Left ventricle myocardium superior (tissue), 1 donor: ENCODE measurements at places on chromosomes 11 and 22. TPM values are rescaled to one million over a fixed set of nuclear protein-coding genes. Genes with fewer than 3 reads are reported as not detected.

DNA sequence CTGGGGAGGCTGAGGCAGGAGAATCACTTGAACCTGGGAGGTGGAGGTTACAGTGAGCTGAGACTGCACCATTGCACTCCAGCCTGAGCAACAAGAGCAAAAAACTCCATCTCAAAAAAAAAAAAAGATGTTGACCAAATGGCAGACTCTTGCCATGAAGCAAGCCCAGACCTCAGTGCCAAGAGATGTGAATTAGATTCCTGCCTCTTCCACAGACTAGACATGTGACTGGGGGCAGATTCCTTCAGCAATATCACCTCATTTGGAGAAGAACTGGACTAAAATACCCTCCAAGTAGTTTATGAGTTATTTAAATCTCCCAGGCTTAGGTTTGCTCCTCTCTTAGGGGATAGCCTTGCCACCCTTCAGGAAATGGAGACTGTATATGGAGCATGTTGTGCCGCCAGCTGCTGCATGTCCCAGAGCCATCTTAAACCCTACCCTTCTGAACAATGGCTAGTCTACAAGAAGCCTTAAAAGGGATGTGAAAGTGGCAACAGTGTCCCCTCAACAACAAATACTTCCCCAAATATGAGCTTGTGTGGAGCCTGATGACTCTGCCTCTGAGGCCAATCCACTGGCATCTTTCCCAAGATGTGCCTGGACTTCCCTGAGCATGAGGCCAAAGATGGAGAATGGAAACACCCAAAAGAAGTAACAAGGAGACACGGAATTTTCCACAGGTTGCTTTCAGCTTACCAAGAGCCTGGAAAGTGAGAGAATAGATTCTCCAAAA lies 763 bp upstream of the MS4A7 start:
- DNase-seq = peak; percentile 55

UBQLNL gene
- 0.17 TPM for total RNA-seq

ZPR1 gene
- 18.2 TPM for total RNA-seq

DNA sequence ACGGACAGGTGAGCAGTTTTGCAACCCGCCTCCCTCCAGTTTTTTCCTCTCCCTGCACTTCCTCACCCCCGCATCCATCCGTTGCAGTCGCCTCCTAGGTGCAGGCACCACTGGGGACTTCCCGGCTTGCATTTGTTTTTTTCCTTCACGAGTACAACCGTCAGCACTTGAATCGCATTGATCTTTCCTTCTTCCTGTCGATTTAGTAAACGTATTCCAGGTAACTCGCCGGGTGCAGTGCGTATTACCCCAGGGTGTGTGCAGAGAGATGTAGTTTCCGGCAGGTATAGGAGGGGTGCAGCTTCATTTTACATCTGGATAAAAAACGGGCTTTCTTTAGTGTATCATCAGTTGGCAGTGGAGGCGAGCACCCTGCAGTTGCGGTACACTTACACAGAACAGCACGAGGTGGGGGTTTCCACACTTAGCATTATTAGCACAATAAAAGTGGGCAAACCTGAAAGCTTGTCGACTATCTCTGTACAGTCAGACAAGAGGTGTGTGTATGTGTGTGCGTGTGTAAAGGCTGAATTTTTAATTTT lies at the start of gene SORL1-AS1:
SORL1-AS1 (minus strand) TSS at position 359 of the 542 bp plus-strand sequence.
- DNase-seq = no peak

- DNase-seq = no peak
Observed at GRCh38 chr11:19646921-19647320, 65.7 kb upstream of the NAV2 start.

OVOL1 gene
- not detected for total RNA-seq

DNA sequence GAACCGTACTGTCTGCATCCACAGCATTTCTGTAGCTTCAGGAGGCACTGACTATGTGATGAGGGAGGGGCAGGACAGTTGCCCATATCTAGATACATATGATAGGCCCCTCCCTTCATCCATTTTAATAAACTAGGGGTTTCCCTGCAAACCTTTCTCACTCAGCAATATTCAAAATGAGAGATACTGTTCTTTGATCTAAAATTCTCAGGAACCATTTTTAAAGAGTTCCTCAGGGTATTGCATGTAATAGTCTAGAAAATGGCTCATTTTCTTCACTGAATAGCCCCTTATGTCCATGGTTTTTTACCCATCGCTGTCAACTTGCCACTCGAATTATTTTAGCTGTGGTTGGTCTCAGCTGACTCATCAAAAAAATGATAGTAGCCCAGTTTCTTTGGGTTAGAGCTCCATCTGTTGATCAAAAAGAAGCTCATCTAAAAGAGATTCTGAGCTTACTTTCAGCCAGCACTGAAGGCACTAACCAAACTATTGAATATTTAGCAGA lies 37.0 kb upstream of the DNAJB7 start:
- no peak for DNase-seq

- DNase-seq = peak; percentile 65
Observed at GRCh38 chr11:89490981-89491690, at the start of gene NOX4. Gene NOX4 (minus strand): TSS chr11:89491375. CDS start chr11:89491246, 129 bp downstream.

CHRNA10 gene
- total RNA-seq = 0.89 TPM

DNA sequence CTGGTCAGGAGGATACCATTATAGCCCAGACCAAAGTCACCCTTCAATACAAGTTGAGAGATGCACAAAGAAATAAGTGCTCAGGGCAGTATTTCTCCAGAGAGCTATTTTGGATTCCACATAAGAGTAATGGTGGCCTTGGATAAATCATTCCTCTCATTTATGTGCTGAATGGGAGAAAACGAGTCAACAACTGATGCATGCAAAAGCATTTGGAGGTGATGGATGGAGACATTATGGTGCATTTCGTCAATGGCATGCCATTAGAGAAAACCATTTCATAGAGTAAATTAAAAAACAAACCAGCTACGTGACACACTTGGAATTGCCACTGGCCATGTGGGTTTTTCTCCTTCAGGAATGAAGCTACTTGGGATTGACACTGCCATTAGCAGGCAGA lies 81.2 kb downstream of the ARL14EP start:
- no peak for DNase-seq

DNA sequence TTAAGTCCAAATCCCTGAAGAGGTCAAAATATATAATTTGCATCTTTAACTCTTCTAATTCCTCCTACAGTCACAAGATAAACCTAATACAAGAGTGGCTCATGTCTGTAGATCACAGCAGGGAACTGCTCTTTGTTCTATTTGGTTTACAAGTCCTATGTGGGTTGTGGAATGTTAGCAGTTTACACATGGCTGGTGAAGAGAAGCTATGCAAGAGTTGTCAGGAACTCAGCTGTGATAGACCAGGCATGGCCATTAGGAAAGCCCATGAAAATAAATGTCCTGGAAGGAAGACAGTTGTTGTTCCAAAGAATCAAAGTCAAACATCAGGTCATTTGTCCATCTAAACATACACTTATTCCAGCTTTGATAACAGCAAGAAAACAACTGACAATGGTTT lies 312.4 kb upstream of the PITPNB start:
- DNase-seq = no peak

DNA sequence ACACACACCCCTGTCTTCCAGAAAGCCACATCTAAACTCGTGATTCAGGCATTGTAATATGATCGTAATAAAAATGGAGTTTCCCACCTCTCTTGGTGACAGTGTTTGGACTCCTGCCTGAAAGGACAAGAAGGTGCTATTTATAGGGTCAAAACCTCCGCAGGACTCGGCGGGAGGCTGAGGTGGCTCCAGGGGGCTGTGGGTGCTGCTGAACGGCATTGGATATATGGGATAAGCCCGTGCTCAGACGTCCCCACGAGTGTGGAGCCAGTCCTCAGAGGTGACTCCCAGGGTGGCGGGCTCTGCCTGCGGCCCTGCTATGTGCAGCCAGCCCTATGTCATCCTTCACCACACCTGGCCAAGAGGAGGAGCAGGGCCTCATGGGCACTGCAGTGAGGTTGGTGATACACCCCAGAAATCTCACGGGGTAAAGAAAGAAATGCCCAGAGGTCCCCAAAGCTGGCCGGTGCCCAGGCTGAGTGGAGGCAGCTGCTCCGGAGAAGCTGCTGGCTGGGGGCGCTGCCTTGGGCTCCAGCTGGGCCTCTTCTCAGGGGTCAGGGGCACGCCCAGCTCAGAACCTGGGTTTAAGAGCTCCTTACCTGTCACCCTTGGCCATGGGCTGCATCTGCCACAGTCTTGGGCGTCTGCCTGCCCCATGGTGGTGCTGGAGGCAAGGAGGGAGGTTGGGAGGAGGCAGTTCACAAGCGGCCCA lies 5.1 kb upstream of the OSBPL5 start:
- DNase-seq = peak; percentile 40

- DNase-seq = no peak
Observed at GRCh38 chr11:113991718-113992458, 17.0 kb downstream of the HTR3A start.

NR1H3 gene
- total RNA-seq = 15.6 TPM

GRCh38 chr11:86753459-86753858 lies 46.9 kb upstream of the PRSS23 start:
- DNase-seq = no peak

PHLDA2 gene
- total RNA-seq = 0.99 TPM

GRCh38 chr11:72443016-72443415 lies 8.7 kb upstream of the CLPB start:
- no peak for DNase-seq
